Frontal cortex (tissue), 4 donors: ENCODE measurements at places on chromosomes 5 and 9. TPM values are rescaled to one million over a fixed set of nuclear protein-coding genes. Genes with fewer than 3 reads are reported as not detected.
A peak's percentile ranks its signal among the peaks of the same experiment; 100 is the strongest.

- DNase-seq, result no peak
These were observed 259.5 kb downstream of the NR3C1 start for GRCh38 chr5:143143973-143144372.

DNA sequence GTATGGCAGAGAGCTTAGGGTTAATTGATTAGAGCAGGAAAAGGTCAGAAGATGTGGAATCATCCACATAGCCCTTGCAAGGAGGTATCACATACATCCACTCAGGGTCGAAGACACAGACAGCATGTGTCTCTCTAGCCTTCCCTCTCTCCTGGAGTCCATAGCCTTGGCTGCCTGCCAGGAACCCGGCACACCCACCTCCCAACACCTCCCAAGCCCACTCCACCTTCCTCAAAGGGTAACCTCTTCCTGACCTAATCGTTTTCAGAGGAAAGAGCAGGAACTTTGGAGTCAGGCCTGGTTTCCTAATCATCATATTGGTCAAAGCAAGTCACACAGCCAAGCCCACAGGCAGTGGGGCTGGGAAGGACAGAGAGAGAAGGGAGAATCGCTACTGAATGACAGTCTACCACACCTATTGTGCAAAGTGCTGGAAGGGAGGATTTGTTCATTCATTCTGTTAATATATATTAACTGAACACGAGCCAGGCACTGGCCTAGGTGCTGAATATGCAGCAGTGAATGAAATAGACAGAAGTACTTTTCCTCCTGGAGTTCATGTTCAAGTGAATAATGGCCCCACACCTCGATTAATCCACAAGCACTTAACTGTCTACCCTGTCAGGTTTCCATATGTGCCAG lies 107.8 kb downstream of the KCNIP1 start:
- no peak for DNase-seq

DNA sequence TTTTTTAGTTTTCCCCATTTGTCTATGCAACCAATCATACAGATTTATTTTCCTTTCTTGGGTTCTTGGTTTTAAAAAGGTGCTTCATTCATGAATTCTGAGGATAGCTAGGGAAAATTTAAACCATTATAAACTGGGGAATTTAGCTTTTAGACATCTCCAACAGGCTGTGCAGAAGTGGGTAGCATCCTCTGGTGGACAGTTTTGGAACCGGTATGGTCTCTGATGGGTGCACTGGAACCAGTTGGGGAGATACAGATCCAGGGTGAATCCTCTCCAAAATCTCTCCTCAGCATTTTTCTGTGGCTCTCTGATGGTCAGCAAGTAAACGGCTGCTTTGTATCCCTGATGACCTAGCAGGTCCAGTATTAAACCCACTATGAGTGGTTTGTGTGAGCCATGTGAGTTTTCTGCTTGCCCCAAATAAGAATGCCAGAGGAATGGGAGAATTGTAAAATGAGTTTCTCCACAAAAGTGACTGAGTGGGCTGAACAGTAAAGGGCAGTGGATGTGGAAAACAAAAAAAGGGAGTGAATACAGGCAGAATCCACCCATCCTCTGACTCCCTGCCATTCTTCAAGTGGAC lies 9.1 kb upstream of the DNAJC25 start:
- DNase-seq, result no peak

Gene ENC1
- total RNA-seq, result 1,653 TPM

Gene TUSC1
- 12.2 TPM for total RNA-seq

- peak; percentile 31 for DNase-seq
These were observed 2.0 kb upstream of the SMIM27 start for GRCh38 chr9:32550150-32550561.

Gene LTC4S
- 1.6 TPM for total RNA-seq

DNA sequence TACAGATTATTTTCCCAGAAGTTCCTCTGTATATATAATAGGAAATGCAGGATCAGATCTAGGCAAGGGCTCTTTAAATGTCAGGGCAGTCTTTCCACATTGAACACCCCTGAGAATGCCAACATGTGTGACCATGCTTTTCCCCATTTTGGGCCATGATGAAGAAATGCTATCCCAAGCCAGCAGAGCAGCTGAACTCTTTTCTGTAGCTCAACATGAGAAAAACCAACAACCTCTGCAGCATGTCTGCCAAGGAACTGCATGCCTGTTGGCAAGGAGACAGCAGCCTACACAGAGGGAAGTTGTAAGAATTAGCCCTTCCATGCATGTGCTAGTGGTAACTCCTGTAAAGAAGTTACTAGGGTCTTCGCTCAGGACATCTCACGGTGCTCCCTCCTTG lies 9.5 kb upstream of the IFNK start:
- no peak for DNase-seq

Gene UBE2QL1
- total RNA-seq, result 39.1 TPM

GRCh38 chr5:138849439-138849838 lies 25.7 kb downstream of the LRRTM2 start:
- DNase-seq, result no peak

GRCh38 chr5:31758803-31759425 lies 120.0 kb downstream of the PDZD2 start:
- DNase-seq, result no peak

DNA sequence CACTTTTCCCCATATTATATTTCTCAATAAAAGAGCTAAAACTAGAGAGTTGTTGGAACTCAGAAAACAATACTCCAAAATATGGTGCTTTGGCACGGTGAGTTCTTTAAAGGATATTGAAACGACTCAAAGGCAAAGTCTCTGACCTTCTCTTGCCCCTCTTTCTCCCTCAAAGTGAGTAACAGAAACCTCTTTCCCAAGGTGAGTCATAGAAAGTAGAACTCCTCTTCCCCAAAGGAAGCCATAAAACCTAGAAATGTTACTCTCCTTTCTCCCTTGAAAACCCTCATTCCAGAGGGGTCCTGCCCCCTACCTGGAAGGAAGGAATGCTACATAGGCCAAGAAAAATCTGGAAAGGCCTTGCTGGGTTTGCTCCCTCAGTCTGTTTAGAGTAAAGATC lies 47.5 kb downstream of the RAPGEF6 start:
- DNase-seq, result no peak

GRCh38 chr9:27672718-27673117 lies 99.4 kb upstream of the C9orf72 start:
- no peak for DNase-seq

- no peak for DNase-seq
These were observed 187.8 kb upstream of the VCAN start for GRCh38 chr5:83283761-83284160.

Gene IFNA2
- not detected for total RNA-seq

- no peak for DNase-seq
These were observed 18.9 kb upstream of the UBLCP1 start for GRCh38 chr5:159244163-159244562.

Gene ECSCR
- total RNA-seq, result 4.9 TPM

Gene KIF4B
- total RNA-seq, result 0.41 TPM

DNA sequence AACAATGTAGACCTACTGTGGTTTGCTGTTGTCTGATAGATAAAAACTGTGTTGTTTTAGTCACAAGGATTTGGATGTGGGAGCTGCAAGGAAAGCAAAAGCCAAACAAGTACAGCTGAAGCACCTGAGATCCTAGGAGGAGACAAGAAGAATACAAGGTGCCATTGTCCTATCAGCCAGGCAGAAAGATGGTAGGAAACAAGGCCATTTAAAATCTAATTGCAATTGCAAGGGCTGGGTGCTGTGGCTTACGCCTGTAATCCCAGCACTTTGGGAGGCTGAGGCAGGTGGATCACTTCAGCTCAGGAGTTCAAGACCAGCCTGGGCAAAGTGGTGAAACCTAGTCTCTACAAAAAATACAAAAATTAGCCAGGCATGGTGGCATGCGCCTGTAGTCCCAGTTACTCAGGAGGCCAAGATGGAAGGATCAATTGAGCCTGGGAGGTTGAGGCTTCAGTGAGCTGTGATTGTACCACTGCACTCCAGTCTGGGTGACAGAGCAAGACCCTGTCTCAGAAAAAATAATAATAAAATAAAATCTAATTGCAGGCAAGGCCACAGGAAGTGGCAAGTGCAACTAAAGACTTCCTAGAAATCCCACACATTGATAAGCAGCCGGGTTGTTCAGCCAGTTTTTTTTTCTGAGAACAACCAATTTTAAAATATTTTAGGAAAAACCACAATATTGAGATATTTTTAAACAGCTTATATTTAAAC lies 22.6 kb downstream of the DOCK8 start:
- no peak for DNase-seq

DNA sequence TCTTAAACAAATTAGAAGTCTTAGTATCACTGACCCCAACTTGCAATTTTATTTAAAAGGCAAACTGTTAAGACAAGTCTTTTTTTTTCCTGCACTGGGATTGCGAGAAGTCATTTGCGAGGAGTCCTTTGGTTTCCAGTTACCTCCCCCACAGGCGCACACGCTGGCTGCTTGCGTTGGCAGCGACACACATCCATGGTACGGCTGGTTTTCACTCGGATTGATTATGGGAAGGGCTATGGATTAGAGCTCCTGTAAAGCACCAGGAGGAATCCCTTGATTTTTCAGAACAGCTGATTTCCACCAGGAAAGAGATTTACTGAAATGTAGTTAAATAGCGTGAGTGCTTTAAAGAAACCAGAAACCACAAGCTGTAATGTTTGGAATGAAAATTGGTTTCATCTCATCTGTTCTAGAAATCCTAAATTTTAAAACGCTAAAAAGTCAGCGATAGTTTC lies 737 bp downstream of the SLC1A3 start:
- no peak for DNase-seq

Gene GRK6
- 25.7 TPM for total RNA-seq

DNA sequence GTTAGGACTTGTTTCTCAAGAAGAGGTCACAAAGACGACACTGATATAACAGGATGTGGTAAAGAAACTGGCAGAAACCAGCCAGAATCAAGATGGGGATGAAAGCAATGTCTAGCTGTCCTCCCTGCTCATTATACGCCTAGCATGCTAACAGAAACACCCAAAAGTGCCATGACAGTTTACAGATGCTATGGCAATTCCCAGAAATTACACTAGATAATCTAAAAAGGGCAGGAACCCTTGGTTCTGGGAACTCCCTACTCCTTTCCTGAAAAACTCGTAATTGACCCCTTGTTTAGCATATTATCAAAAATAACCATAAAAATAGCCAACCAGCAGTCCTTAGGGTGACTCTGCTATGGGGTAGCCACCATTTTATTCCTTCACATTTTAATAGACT lies 10.9 kb upstream of the MRPS30 start:
- DNase-seq, result no peak

DNA sequence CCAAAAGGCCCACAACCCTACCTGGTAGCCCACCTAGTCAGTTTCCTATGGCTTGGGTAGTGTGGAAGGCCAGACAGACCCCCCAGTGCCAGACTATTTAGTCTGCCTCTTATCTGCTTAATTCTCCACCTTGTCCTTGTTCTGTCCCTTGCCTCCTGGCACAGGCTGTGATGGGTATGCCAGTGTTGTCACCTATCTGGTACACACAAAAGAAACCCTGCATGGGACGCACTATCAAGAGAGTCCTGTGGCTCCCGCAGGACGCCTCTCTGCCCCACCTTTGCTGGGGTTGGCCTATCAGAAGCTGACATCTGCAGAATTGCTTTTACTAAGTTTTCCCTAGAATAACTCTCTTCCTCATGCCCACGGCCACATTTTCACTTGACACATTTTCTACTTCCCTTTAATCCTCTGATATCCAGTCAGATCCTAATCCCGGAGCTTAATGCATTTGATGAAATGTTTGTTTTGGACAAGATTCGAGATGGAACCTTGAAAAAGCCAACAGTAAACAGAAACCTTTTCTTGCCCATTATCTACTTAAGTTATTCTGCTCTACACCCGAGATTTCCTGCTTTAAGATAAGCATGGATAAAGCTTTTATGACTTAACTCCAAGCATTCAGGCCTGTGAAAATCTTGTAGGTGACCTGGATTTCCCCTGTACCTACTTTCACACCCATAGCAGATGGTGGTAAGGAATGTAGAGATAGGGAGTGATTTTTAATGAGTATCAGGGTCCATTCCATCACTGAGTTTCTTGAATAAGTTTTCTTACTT lies 468.5 kb downstream of the ZNF608 start:
- no peak for DNase-seq

- DNase-seq, result no peak
These were observed 677.3 kb downstream of the PRELID2 start for GRCh38 chr5:145157841-145158240.
